Left renal pelvis (tissue), 4 donors: ENCODE measurements at places on chromosomes 4 and X.

- no peak for DNase-seq
Measured at GRCh38 chrX:152646961-152647360, 9.3 kb downstream of the GABRQ start.

DNA sequence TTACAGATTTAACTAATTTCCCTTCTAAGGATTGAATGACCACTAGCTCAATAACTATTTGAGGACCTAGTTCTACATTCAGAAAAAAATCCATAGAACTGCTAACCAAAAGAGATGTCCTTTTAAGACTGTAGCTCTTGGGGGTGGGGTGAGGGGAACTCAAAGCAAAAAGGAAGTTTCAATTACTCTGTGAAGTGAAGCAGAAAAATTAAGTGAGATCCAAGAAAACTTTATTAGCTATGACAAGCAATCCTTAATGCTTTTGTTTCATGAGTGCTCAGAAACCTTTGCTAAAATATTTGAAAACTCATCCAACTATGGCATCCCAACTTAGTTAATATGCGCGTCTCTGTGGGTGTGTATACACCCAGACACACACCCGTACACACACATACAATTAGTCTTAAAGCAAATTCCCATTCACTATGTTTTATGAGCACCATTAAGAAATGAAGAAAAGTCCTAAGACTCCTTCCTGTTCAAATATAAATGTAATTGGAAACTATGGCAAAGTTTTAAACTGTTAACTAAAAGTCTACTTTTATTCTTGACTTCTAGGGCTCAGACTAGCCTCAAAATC, 44.5 kb downstream of the GPC4 start:
- no peak for DNase-seq

- DNase-seq, result no peak
Measured at GRCh38 chr4:5770051-5770450, 59.0 kb downstream of the EVC start.

- no peak for DNase-seq
Measured at GRCh38 chrX:10203617-10204016, 46.8 kb downstream of the CLCN4 start.

- DNase-seq, result no peak
Measured at GRCh38 chrX:42463706-42464490, 314.1 kb downstream of the PPP1R2C start.

DNA sequence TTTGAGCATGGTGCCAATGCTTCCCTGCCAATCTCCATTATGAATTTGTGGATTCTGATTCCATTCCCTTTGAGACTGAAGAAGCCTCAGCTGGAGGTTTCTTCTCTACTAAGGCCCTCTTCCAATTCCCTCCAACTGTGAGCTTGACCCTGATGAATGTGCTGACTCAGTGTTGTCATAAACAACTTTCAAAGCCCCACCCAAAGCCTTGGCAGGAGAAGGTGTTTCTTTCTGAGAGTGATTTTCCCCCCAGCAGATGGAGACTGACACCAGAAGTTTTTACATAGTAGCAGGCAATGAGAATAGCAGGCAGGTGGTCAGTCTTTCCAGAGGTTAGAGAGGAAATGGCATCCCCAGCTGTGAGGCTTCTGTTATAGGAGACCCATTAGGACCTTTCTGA, 53.1 kb downstream of the OCRL start:
- no peak for DNase-seq

- DNase-seq, result no peak
Measured at GRCh38 chrX:38937400-38937799, 136.1 kb downstream of the MID1IP1 start.

- DNase-seq, result no peak
Measured at GRCh38 chrX:107629540-107629909, 1.2 kb downstream of the PRPS1 start.
